ENCODE measurements at places on chromosomes 11 and 22.

DNA sequence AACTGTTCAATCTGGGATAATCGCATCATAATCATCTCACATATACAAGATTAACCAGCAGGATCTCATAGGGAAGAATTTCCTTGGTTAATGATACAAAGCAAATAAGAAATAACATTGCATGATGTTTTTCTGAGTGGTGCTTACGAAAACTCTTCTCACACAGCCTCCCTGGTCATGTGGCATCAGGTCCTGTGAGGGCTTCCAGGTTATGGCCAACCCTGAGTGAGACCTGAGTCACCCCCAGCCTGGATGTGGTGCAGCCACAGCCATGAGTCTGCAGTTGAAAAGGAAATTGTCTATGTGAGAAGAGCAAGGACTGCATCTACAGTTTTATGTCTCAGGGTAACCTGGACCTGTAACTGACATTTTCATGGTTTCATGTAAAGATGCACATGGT lies 90.5 kb upstream of the XKR3 start:
- no peak for DNase-seq

- DNase-seq = no peak
Measured at GRCh38 chr11:119085437-119085847, 761 bp downstream of the HMBS start.

GRCh38 chr11:65961267-65962140 lies at the start of gene SART1:
Gene SART1 (plus strand): TSS chr11:65961734. CDS start chr11:65961781, 47 bp downstream.
- peak; percentile 94 for DNase-seq

GRCh38 chr11:14073849-14074476 lies 111.4 kb downstream of the SPON1 start:
- DNase-seq = no peak

DNA sequence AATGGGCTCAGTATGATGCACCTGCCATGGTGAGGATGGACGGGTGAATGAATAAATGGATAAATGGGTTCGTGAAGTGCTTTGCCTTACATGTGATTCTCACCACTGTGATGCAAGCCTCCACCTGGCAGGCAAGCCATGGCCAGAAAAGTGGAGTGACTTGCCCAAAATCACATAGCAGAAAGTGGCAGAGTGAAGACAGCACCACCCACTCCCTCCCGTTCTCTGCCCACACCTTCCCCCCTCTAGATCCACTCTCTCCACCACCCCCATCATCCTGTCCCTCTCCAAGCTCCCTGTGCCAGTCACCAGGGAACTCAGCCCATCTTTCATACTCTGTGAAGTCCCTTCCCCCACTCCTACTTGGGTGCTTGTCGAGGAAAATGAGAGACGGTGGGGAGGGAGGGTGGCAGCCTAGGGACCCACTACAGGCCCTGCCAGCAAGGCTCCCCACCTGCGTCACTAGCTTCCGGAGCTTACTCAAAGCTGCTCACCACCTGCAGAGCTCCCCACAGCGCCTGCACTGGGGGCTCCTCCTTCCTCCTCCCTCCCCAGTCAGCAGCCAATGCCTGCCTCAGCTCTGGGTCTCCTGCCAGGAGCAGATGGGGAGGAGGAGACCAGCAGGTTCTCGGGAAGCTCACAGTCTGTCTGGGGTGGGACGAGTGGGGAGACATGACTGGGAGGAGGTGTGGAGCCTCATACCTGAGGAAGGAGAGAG lies 82.3 kb downstream of the PDE2A start:
- no peak for DNase-seq

- DNase-seq = peak; percentile 69
Measured at GRCh38 chr11:122853971-122854446, 15.7 kb downstream of the CRTAM start.

GRCh38 chr22:49753961-49754695 lies 73.5 kb downstream of the BRD1 start:
- no peak for DNase-seq

DNA sequence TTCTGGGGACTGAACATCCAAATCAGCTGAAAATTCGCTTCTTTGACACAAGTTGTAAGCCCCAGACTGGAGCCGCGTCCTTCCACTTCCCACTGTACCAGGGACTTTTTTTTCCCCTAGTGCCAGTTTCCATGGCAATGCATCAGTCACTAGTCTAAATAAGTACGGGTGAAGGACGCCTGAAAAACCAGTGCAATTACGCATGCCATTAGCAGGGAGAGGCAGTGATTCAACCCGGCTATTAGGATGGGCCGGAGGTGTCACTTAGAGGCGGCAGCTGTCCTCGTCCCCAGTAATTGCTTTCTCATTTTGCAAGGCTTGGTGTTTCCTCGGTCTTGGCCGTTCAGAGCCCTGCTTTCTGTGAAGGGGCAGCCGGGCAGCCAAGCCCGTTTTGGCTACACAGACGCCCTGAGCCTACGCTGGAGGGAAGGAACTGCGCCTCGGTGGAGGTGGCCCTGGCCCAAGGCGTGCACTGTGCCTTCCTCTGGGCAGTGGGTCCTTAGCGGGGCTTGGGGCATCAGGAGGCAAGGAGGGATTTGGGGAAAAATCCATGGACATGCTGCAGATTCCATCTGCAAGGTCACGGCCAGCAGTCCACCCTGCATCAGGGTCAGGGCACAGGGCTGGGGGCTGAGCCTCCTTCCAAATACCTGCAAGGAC lies 319.7 kb downstream of the CTTN start:
- DNase-seq = no peak

DNA sequence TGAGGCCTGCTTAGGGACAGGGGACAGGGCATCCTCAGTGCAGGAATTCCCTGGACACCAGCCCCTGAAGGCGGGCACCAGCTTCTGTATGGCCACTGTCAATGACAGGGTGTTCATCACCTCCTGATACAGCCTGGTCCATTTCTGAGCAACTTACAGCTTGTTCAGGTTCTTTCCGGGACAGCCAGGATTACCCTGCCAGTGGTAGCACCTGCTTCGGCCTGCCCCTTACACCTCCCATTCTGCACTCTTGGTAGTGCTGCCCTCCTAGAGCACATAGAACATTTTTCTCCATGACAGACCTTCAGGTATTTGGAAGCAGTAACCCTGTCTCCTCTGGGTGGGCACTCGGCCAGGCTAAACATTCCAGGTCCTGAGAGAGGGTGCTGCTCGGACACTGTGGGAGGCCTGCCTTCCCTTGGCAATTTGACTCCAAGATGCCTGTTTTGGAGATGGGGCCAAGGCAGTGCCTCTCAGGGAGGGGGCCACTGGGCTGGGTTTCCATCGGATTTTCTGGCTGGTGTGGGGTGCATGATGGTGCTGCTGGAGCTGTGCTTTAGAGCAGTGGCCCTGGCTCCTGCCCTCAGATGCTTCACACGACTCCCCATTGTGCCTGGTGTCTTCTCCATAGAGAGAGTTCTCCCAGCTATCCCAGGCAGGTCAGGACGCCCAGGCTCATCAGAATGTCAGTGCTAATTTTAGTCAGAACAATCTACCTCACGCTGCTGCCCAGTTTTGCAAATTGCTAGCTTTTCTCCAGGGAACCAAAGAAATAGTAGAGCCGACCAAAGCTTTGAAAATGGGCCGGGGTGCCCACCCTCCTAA lies 1.2 kb downstream of the GAL3ST3 start:
- DNase-seq = no peak

GRCh38 chr11:120659076-120659475 lies 147.5 kb downstream of the GRIK4 start:
- DNase-seq = no peak

- DNase-seq = no peak
Measured at GRCh38 chr11:67409781-67410368, 5.6 kb upstream of the CARNS1 start.

DNA sequence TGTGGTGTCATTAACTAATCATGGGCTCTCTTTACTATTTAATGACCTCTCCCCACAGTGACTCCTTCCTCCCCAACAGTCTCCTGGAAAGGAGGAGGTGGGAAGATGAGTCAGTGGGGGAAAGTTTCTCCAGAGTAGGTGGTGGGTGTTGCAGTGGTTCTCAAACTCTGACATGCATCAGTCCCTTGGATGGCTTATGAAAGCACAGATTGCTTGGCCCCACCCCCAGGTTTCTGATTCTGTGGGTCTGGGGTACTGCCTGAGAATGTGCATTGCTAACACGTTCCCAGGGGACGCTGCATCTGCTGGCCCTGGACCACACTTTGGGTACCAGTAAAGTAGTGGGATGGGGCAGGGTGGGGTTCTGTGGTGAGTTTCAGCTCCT lies 9.8 kb downstream of the CD82 start:
- DNase-seq = no peak

DNA sequence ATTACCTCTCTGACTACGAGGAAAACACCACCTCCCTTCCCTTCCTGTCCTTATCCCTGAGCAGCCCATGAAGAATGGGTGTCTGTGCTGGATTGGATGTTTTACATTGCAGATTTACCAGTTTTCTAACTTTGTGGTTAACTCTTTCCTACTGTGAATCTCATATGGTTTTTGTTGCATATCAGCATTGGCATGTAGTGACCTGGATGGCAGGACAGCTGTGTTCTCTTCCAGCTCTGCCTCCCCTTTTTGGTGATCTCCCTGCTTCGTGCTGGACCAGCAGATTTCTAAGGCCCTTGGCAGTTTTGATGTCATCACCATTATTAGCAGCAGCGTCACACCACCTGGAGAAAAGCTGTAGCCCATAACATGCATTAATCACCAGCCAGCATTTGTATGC lies 26.7 kb downstream of the OR6Q1 start:
- DNase-seq = no peak

DNA sequence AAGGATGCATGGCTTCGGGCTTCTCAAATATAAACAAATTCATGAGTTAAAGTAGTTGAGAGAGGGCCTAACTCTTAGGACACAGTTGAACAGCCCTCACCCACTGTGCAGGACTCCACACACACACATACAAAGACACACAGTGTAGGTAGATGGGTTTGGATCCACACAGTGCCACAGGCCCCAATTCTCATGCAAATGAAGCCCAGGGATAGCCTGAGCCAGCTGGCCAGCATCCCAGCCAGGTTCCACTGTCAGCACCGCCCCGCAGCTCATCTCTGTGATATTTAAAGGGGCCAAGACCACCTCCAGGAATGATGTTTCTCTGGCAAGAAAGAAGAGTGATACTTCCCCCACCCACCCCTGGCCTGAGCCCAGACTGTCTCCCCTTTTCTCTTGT lies 11.7 kb downstream of the SLC35C1 start:
- DNase-seq = no peak

GRCh38 chr22:50027639-50028537 lies 15.3 kb upstream of the IL17REL start:
- no peak for DNase-seq

GRCh38 chr11:95014184-95014821 lies 10.8 kb upstream of the KDM4E start:
- DNase-seq = no peak

GRCh38 chr11:32940865-32941264 lies 48.3 kb downstream of the QSER1 start:
- no peak for DNase-seq

GRCh38 chr22:19641254-19641982 lies 72.9 kb upstream of the SEPTIN5 start:
- DNase-seq = no peak

DNA sequence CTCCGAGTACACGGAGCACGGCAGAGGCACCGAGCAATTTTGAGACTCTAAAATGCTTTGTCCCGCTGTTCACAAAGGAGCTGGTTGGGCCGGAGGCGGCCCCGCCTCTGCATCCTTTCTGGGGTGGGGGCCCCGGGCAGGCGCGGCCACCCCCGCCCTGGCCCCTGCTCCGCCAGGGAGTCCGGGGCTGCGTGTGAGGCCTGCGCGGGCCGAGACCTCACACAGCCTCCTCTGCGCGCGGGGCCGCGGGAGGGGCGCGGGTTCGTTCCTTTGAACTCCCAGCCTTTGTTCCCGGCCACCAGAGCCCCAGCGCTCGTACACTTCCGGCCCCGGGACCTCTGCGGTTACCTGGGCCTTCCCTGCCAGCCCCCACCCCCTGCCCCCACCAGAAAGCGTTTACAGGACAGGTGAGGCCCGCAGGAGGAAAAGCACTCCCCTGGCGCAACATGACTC lies 1.6 kb downstream of the FGF19 start:
- no peak for DNase-seq

DNA sequence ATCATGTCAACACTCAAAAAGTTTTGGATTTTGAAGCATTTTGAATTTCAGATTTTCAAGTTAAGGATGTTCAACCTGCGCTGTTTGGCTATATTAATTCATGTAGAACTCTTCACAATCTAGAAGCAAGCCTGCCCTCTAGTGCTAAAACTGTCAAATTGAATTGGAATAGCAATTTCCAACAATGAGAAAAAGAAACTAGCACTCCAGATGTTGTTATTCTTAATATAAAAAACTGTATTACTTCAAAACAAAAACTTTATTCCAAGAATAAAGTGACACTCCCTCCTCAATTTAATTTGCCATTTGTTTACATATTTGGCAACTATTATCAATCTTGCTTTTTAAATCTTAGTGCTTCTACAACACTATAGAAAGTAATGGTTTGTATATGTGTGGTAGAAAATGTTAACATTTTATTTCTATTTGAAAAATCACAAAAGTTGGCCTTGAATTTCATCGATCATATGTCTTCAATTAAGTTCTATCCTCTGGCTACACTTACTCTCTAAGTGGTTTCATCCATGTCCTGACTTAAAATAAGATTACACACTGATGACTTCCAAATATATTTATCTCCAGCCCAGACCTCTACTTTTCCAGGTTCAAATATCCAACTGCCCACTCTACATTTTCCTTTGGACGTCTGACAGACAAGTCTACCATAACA lies 36.6 kb downstream of the DCUN1D5 start:
- DNase-seq = peak; percentile 51

- no peak for DNase-seq
Measured at GRCh38 chr11:18770479-18771125, 21.0 kb downstream of the PTPN5 start.

DNA sequence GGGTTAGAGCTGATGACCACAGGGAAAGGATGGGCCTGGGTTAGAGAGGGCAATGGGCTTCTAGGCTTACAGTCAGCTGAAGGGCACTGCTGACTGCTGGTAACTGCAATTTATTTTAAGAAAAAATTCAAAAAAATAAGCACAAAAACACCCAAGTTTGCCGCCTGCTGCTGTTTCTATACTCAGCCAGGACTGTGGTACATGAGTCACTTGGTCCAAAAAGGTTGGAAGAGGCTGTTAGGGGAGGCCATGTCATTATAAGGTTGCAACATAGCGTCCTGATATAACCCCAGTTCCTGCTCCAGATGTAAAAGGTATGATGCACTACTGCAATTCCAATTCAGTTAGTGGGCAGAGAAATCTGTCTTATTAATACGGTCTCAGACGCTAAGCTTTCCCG lies 98.9 kb downstream of the ETS1 start:
- peak; percentile 72 for DNase-seq

DNA sequence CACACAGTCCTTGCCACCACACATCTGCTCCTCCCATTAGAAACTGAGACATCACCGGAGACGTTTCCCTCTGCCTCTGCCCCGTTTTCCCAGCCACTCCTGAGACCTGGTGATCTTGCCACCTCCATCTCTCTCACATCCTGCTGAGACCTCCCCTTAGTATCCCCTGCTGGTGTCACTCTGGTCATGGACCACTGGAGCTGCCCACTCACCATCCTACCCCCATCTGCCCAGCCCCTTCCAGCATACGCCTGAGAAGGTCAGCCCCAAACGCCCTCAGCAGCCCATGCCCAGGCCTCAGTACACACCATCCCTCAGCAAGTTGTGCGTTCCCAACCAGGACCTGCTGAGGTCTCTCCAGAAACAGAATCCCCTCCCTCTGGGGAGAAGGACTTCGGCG lies 64.3 kb downstream of the SHANK2 start:
- no peak for DNase-seq

- DNase-seq = no peak
Measured at GRCh38 chr11:6646918-6647679, 8.5 kb downstream of the DCHS1 start.

All from AG09319 (cell line).